A549 treated with Hydrocortisone at 1 μM for 4 hours (cell line): ENCODE measurements at places on chromosomes 4 and X. TPM values are rescaled to one million over a fixed set of nuclear protein-coding genes. Genes with fewer than 3 reads are reported as not detected.

The SFRP2 gene
- total RNA-seq = 0.05 TPM in 1 of 5 replicates, not detected in the others

The CT45A7 gene
- not detected in 5 replicates for total RNA-seq

The NUDT11 gene
- total RNA-seq = 2.6 to 3.1 TPM (median 2.7 TPM) in 5 replicates

The MAGEB1 gene
- total RNA-seq = not detected in 5 replicates

The MAGEC2 gene
- not detected in 5 replicates for total RNA-seq

The SPOCK3 gene
- total RNA-seq = 0.13 to 0.36 TPM (median 0.16 TPM) in 5 replicates

The MUC7 gene
- total RNA-seq = not detected in 5 replicates

The FGF13 gene
- 0.07 to 0.08 TPM in 2 of 5 replicates, not detected in the others for total RNA-seq

The ZNF185 gene
- total RNA-seq = 6.9 to 9.0 TPM (median 7.5 TPM) in 5 replicates

The PNMA6A gene
- total RNA-seq = 3.9 to 5.1 TPM (median 4.4 TPM) in 5 replicates

The MAOA gene
- total RNA-seq = 0.73 to 1.4 TPM (median 0.86 TPM) in 5 replicates

The QRFPR gene
- not detected in 5 replicates for total RNA-seq

The DCAF4L1 gene
- 0.08 to 0.14 TPM (median 0.10 TPM) in 5 replicates for total RNA-seq

The F11 gene
- not detected in 5 replicates for total RNA-seq

The LDB2 gene
- not detected in 5 replicates for total RNA-seq

The PLP1 gene
- total RNA-seq = not detected in 5 replicates

The SSX4 gene
- not detected in 5 replicates for total RNA-seq

The PCDH10 gene
- total RNA-seq = 0.10 to 0.16 TPM (median 0.12 TPM) in 5 replicates

The RTL5 gene
- 2.1 to 2.9 TPM (median 2.3 TPM) in 5 replicates for total RNA-seq

The POLA1 gene
- 10.1 to 13.0 TPM (median 11.1 TPM) in 5 replicates for total RNA-seq

The DDX53 gene
- not detected in 5 replicates for total RNA-seq

The MGARP gene
- total RNA-seq = 0.48 to 0.95 TPM (median 0.83 TPM) in 5 replicates

The PSAPL1 gene
- 0.26 to 0.40 TPM (median 0.28 TPM) in 5 replicates for total RNA-seq

The GLOD5 gene
- total RNA-seq = not detected in 5 replicates

The TRIM75 gene
- not detected in 5 replicates for total RNA-seq

The ASMT gene
- total RNA-seq = 0.15 to 0.25 TPM (median 0.17 TPM) in 5 replicates

The BRS3 gene
- total RNA-seq = not detected in 5 replicates

The TEX13B gene
- not detected in 5 replicates for total RNA-seq

The CXorf49 gene
- total RNA-seq = not detected in 5 replicates

The SOWAHD gene
- total RNA-seq = 0.10 to 0.14 TPM in 2 of 5 replicates, not detected in the others
